Jurkat, Clone E6-1 (cell line): ENCODE measurements at places on chromosomes 1 and 21.

- DNase-seq = no peak
Measured at GRCh38 chr1:116827607-116828105, 73.4 kb downstream of the CD2 start.

GRCh38 chr1:155809088-155809487, 47.9 kb downstream of the GON4L start:
- DNase-seq = peak; percentile 3

GRCh38 chr21:31732597-31733550, 956 bp upstream of the SCAF4 start:
- peak; percentile 27 for DNase-seq

DNA sequence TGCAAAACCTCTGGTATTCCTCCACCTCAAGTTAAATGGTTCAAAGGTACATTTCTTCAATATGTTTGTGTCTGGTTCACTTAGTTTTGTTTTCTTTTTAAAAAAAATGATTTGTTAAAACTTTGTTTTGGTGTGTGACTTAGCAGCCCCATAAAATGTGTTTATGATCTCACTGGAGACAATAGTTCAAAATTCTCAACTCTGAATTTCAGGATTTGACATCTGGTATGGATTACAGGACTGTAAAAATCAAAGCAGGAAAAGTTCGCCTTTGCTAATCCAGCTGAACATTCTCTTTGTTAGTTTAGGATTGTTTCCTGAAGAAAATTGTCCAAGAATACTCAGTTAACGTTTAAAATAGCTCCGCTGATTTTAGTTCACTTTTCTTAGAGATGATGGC, 231.7 kb downstream of the HMCN1 start:
- DNase-seq = no peak

GRCh38 chr1:203116091-203116820, 11.3 kb upstream of the ADORA1 start:
- no peak for DNase-seq

DNA sequence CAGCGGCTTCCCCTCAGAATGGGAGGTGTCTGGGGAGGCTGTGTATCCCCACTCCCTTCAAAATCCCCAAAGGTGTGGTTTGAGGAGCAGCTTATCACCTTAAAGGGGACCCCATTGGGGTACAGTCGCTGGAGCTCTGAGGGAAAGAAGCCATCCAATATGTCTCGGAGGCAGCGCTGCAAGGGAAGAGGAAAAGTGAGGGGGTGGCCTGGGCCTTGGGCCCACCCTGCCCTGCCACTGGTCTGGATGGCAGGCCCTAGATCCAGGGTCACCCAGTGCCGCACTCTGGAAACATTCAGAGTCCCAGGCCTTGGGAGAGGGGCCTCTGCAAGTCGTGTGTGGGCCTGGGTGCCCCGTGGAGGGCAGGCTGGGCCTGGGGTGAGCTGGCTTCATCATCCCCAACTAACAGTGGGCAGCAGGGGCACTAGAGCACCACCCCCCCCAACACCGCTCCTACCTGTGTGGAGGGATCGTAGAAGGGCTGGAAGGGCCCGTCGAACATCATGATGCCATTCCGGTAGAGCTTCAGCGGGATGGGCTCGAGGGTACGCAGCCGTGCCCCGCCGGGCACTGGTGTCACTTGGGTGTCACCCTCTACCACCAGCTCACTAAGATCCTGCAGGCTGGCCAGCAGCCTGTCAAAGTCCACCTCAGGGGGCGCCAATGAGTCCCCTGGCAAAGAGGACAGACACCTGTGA, 5.6 kb downstream of the SH3BGRL3 start:
- DNase-seq = no peak

GRCh38 chr1:198491028-198491427, 49.5 kb downstream of the ATP6V1G3 start:
- no peak for DNase-seq

GRCh38 chr21:46636550-46637285, 1.2 kb downstream of the PRMT2 start:
- no peak for DNase-seq
